ENCODE measurements at places on chromosomes 13 and 19. TPM values are rescaled to one million over a fixed set of nuclear protein-coding genes. Genes with fewer than 3 reads are reported as not detected.

Gene KBTBD6
- total RNA-seq = 5.9 TPM

Gene COG6
- 42.2 TPM for total RNA-seq

Gene COMP
- not detected for total RNA-seq

Gene MAST3
- total RNA-seq = 17.2 TPM

Gene OXGR1
- total RNA-seq = not detected

Gene SLC15A1
- not detected for total RNA-seq

GRCh38 chr13:78497702-78498355, 105.5 kb downstream of the POU4F1 start:
- DNase-seq = no peak

DNA sequence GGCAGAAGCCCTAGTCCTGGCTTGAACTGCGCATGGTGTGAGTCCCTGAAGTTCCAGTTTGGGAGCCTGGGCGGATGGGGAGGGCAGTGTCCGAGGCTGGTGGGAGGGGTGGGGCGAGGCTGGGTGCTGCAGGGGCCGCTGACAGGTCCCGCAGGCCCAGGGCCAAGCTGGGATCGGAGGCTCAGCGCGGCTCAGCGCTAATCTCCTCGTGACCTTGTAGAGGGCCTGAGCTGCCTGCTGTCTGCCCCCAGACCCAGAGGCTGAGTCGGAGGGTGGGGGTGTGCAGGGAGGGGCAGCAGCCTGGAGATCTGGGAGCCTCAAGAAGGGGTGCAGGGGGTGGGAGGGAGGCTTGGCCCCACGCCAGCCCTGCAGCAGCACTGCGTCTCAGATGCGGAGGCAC, 3.0 kb downstream of the ATP1A3 start:
- DNase-seq = no peak

GRCh38 chr19:6076675-6077463, 33.4 kb downstream of the RFX2 start:
- no peak for DNase-seq

DNA sequence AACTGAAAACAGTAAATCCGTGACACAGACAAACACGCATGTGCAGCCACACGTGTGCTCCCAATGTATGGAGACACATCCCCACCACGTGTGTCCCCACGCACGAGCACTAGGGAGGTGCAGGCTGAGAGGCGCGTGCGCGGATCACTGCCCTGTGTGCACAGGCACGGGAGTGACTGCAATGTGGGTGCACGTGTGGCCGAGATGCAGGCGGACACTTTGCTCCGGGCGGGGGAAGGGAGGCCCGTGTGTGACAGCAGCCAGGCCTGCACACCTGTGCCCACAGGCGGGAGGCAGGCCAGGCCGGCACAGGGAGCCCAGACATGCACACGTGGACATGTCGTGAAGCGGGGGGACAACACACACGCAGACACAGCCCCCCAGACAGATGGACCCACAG, 77.0 kb downstream of the PTPRS start:
- no peak for DNase-seq

DNA sequence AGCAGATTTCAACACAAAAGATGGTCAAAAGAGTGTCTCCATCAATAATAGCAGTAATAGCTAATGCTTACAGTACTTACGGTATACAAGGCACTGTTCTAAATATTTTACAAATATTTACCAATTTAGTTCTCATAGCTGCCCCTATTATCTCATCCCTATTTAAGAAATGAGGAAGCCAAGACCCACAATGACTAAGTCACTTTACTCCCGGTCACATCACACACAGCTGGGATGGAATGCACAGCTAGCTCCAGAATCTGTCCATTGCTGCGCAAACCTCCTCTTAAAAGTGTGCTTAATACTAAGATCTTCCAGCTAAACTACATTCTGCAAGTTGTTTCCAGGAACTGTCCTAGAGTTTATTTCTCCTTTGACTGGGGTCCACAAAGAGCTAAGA, 63.4 kb downstream of the RAP2A start:
- DNase-seq = no peak

- DNase-seq = no peak
These were observed 4.6 kb downstream of the NFIC start for GRCh38 chr19:3370728-3371591.

DNA sequence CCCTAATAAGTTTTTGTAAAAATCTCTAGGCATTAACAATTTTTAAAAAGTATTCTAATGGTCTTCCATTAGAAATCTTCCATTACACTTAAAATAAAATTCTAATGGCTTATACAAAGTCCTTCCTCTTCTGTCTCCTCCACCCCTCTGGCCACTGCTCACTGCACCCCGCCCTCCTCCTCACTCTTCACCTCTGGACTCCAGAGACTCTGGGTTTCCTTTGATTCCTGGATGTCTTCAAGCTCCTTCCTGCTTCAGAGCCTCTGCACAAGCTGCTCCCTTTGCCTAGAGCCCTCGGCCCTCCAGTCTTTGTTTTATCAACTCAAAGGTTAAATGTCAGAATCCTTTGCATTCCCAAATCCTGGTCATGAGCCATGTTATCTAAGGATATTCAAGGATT, 20.8 kb downstream of the TNFSF14 start:
- DNase-seq = no peak

DNA sequence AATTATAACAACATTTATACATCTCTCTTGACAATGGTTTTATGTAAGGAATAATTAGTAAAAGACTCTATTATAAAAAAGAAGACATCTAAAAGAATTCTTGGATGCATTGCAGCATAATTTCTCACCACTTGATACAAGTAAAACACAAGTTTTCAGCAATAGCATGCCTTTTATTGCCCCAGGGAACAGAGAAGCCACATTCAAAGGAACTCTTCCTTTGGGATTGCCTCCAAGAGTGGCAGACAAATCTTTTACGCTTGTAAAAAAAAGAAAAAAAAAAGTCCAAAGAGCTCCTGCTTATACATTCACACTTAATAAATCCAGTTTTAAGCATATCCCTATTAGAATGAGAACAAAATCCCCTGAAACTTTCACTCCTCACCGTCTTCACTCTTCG, 2357.8 kb upstream of the PCDH20 start:
- DNase-seq = no peak

- DNase-seq = no peak
These were observed 94.5 kb upstream of the GPR12 start for GRCh38 chr13:26855071-26855470.

- DNase-seq = no peak
These were observed 13.2 kb downstream of the FUZ start for GRCh38 chr19:49799798-49800376.

DNA sequence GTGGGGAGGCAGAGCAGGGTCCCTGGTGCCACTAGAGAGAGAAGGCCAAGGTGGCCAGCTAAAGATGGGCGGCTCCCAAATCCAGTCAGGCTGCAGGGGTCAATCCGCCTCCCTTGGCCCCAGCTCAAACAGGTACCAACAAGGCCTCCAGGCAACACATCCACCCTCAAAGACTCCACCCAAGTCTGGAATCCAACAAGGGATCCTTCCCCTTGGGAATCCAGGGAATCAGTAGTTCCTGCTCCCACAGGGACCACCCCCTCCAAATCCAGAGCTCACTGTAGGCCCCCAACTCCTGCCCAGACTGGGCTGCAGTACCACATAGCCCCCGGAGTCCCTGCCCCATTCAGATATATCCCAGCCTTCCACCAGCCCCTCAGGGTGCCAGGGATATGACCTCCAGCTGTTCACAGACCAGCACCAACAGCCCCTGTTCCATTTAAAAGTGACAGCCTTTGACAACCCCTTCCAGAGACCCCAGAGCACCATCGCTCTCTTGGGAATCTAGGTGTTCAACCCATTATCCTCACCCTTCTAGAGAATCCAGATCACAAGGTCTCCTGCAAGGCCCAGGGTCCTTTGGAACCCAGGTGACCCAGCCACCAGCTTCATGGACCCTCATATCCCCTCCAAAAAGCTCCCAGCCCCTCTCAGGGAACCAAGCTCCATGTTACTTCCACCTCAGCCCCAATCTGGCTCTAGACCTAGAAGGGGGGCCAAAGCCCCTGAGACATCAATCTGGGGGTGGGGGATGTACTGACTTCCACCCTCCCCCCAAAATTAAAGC, 3.2 kb downstream of the ERF start:
- DNase-seq = no peak

GRCh38 chr13:45102136-45102507, 18.2 kb upstream of the GTF2F2 start:
- DNase-seq = no peak

DNA sequence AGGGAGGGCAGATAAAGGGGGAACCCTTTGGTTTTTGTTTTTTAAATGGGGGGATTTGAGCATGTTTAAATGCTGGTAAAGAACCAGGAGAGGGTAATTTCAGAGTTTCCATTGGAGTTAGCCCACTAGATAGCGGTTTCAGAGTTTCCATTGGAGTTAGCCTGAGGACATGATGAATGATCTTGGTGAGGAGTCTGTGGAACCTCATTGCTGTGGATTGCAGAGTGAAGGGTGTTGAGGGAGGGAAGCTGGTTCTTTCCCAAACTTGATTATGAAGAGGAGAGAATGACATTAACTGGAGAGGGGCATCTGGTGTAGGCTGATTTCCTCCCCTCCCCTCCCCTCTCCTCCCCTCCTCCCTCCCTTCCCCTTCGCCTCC, 5.0 kb downstream of the WASF3 start:
- DNase-seq = no peak

DNA sequence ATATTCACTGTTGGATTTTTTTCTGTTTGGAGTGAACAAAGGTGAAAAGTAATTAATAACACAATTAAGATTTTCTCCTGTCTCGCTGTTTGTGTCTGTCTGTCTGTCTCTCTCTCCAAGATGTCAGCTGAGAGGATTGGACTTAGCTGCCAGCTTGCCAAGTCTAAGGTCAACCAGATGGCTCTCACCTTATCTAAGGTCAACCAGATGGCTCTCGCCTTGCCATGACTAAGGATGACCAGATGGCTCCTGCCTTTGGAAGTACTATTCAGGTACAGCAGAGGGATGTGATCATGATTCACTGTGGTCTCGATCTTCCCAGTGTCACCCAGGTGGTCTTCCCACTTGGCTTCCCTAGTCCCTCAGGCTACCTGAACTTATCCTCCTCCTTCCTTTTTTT, 1436.4 kb downstream of the UQCRFS1 start:
- DNase-seq = no peak

DNA sequence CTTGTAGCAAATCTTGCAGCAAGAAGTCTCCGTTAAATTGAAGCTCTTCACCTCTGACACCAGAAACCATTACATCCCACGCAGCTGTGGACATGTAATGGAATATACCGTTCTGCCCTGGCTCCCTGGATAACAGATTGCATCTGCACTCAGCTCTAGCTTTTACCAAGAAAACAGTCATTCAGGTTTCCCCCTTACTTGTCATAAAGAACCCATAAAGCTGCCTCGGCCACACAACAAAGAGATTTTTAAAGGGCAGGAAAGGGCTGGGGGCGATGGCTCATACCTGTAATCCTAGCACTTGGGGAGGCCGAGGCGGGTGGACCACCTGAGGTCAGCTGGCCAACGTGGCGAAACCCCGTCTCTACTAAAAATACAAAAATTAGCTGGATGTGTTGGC, 127.6 kb upstream of the RFC3 start:
- no peak for DNase-seq

DNA sequence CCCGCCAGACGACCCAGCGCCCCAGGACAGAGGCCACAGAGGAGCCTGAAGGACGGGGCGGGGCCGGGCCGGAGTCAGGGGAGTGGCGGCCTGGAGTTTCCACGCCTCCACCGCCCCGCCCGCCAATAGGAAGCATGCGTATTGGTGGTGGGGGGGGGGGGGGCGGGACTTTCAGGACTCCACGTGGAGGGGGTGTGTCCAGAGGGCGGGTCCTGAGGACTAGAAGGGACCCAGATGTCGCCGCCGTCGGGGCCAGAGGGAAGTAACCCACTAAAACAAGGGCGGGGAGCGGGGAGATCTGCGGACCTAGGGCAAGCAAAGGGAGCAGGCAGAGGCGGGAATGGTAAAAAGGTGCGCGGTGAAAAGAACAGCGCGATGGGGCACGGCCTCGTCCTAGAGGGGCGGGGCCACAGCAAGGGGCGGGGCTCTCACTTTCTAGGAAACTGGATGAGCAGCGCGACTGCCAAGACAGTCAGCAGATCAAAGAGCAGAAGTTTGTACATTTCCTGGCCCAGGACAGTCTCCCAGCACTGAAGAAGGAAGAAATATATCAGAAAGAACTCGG, 2.8 kb upstream of the LENG1 start:
- DNase-seq = peak; percentile 77

DNA sequence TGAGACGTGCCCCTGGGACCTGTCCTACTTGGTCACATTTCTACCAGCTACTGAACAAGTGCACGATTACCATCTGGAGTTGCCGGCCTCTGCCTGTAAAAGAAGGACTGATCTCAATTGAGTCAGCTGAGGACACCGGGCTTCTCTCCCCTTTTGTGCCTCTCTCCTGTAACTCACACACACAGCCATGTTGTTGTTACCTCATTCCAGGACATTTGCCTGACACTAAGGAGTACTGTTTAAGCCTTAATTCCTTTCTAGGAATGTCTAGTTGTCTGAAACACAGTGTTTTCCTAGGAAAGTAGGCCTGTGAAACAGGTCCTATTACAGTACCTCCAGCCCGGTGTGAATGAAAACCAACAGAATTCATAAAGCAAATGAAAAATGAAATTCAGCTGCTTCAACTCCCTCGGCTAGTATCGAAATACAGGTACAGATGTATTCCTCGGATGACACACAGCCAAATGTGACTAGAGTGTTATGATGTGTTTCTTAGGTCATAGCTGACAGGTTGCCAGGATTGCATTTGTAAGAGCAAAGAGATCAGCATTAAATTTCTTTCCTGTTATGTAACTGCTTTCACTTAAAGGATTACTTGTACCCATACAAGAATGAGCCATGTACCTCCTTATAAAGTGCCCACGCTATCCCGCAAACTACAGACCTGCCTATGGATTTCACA, 152.0 kb upstream of the IRS2 start:
- DNase-seq = no peak

DNA sequence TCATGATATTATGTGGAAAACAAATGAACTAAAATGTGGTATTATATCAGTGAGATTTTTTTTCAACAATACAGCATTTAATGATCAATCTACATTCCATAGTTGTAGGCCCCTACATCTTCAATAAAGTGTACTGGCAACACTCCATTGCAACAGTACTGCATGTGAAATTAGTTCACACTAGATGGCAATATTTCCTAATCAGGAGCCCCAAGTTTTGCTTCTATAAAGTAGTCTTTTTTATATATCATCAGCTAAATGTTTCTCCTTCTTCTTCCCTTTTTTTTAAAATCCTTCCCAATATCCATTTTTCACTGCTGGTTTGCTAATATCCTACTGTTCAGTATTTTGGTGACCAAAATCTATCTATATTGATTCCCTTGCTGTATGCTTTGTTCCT, 528.3 kb upstream of the ATXN8OS start:
- no peak for DNase-seq

DNA sequence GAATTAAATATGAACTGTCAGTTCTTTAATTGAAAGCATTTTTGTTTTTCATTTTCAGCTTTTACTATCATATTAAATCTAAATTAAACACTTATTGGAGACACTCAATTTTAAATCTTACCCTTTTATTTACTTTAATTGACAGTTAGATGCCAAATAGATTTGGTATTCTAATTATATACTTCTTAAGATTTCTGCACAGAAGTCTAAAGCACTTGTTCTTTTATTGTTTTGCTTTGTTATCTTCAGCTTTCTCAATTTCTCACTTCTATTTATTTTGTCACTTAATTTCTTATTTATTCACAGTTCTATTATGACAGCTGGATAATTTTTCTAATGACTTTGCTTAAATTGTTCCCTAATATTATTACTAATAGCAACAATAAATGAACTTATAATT, 1397.3 kb upstream of the MIR17HG start:
- no peak for DNase-seq

Measured in activated T-helper 2 cell treated with anti-CD3 and anti-CD28 coated beads, Interferon-gamma antibody, Interleukin-2, Interleukin-4, amounts not matched to agents 10 μg/mL and 5 μg/mL and 100 μg/mL, durations not matched to agents 14 hours and 24 hours and 36 hours (primary cell).